Activated CD4-positive, alpha-beta T cell treated with anti-CD3 and anti-CD28 coated beads, Interleukin-2, amount 50 U/mL, for 24 hours (primary cell): ENCODE measurements at places on chromosomes 12 and 14.

DNA sequence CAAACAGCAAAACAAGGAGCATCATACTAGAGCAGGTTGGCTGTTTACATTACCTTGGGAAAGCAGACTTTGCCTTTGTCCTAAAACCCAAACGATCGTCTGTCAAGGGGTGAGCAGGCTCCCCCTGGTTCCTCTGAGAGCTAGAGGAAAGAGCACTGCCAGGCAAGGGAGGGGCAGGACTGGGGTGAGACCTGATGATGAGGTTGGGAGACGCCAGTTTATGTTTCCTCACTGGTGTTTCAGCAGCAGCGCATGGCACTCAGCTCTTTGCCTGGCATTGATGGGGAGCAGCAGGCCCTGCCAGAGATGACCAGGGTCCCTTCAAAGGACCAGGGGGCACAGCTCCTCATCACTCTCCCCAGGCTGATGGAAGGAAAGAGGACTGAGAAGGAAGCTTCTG is 7.9 kb upstream of the KRT2 start:
- no peak for DNase-seq

DNA sequence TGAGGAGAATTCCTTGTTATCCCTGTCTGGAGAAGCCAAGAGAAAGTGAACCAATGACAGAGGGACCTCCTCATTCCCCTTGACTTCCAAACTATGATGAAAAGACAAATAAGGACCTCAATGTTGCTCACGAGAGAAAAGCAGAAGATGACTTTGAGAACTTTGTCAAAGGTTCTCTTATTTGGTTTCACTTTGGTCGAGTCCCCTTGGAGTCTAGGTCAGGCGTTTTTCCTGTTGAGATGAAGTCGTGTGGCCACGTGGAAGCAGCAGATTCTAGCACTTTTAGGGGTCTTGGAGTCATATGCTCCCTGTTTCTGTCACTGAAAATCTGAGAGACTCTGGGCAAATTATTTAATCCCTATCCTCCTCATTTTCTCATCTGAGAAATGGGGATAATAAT is 33.8 kb upstream of the COL2A1 start:
- no peak for DNase-seq

DNA sequence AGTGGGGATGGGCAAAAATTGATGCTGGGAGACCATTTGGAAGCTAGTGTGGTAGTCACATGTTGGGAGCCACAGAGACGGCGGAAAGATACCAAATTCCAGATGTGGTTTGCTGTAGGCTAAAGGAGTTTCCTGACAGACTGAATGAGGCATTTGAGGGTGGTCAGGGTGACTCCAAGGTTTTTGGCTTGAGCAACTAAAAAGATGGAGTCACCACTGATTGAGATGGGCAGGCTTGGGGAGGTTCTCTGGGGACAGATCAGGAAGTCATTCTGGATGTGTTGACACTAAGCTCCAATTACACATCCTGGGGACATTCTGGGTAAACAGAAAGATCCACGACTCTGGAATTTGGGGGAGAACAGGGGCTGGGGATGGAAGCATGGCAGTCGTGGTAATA is 15.5 kb upstream of the SERPINA9 start:
- DNase-seq = no peak

DNA sequence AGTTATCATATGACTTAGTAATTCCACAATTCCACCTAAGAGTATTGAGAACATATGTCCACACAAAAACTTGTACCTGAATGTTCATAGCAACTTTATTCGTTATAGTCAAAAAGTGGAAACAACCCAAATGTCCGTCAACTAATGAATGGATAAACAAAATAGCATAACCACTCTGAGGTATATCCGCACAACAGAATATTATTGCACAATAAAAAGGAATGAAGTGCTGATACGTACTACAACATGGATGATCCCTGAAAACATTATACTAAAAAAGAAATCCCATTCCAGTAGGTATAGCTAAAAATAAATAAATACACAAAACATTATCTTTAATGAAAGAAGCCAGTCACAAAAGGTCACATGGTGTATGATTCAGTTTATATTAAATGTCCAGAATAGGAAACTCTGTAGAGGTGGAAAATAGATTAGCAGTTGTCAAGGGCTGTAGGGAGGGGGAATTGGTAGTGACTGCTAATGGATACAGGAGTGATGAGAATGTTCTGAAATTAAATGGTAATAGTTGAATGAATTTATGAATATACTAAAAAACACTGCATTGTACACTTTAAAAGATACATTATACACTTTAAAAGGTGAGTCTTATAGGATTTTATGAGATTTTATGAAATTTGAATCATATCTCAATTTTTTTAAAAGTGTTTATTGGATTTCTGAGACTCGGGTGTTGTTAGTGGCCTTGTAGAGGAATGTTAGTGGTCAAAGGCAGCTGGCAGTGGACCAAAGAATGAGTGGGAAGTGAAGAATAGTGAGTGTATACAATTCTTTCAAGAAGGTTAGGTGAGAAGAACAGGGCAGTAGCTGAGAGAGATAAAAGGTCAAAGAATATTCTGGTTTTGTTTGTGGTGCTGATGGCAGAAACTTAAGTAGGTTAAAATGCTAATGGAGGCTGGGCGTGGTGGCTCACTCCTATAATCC is 36.3 kb upstream of the BAZ1A start:
- DNase-seq = no peak

DNA sequence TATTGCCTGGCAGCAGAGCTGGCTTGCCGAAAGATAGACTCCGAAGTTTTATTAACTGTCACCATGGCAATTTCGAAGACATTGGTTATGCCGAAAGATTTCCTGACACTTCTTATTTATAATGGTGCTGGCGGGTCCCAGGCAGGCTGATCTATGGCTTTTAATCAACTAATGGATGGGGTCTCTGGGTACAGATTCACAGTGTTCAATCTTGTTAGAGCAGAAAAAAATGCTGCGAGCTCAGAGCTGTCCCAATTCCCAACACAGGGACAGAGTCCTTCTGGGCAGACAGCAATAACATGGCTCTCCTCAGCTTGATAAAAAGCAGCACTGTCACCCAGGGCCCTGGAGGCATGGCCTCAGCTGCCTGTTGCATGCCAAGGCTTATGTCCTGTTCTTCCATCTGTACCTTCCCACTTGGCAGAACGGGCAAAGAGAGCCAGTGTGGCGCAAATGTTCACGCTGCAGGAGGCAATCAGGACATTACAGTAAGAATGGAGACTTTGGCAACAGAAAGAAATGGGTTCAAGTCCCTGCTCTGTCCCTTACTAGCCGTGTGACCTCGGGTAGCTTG is 228.2 kb upstream of the PWP1 start:
- no peak for DNase-seq

GRCh38 chr12:92136965-92137721 is 8.5 kb downstream of the BTG1 start:
- no peak for DNase-seq
